ENCODE measurements at places on chromosomes 13 and 19. TPM values are rescaled to one million over a fixed set of nuclear protein-coding genes. Genes with fewer than 3 reads are reported as not detected.

DNA sequence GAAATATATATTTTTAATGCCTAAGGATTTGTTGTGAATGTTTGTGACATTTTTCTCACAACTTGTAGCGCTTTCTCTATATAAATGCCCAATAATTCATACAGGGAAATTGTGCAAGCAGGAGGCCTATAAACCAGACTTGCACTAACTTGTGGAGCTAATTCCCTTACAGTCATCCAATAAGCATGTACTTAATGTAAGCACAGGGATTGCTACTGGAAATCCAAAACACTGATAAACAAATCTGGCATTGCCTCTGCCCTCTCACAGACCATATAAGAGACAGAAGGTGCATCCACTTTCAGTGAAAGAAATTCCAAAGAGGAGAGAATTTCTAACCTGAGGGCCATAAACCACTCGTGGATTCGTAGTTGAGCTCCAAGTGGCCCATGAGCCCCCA is 518.8 kb downstream of the MYO16 start:
- no peak for DNase-seq

- DNase-seq, result no peak
Observed at GRCh38 chr13:30753030-30753616, 17.8 kb downstream of the ALOX5AP start.

- DNase-seq, result no peak
Observed at GRCh38 chr19:5436106-5436947, 18.9 kb upstream of the ZNRF4 start.

- DNase-seq, result no peak
Observed at GRCh38 chr13:43272851-43273250, 249.5 kb downstream of the DNAJC15 start.

- no peak for DNase-seq
Observed at GRCh38 chr13:36329361-36329760, 16.8 kb downstream of the SPART start.

The LRRC4B gene
- under 0.01 TPM for total RNA-seq

The C13orf42 gene
- total RNA-seq, result not detected

The SH2D3A gene
- total RNA-seq, result 8.9 TPM

The TYROBP gene
- 25.0 TPM for total RNA-seq

The UPF3A gene
- 20.2 TPM for total RNA-seq
